Iris pigment epithelial cell (primary cell): ENCODE measurements at places on chromosomes 4 and X.

DNA sequence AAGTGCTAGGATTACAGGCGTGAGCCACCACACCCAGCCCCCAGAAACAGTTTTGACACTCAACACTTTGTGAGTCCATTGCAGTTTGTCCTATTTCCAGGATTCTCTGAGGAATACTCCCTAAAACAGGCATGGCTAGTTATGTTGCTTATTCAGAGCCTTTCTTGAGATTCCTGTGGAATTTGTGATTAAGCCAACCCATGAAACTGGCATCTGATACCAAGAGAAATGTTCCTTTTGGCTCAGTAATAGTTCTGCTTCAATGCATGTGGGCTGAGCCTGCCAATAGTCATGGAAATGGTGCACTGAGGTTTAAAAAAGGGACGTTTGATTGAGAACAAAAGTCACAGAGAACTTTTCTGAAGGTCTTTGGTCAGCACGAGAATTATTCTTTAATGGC, 241.7 kb downstream of the PPP1R2C start:
- no peak for DNase-seq

- no peak for DNase-seq
These were observed 11.0 kb downstream of the BMX start for GRCh38 chrX:15511563-15511962.

GRCh38 chr4:106854569-106855351, 181.4 kb downstream of the DKK2 start:
- peak; percentile 10 for DNase-seq

- DNase-seq = no peak
These were observed 137.5 kb downstream of the BCOR start for GRCh38 chrX:39960219-39960618.

- no peak for DNase-seq
These were observed 219.6 kb downstream of the GRXCR1 start for GRCh38 chr4:43112139-43112538.

DNA sequence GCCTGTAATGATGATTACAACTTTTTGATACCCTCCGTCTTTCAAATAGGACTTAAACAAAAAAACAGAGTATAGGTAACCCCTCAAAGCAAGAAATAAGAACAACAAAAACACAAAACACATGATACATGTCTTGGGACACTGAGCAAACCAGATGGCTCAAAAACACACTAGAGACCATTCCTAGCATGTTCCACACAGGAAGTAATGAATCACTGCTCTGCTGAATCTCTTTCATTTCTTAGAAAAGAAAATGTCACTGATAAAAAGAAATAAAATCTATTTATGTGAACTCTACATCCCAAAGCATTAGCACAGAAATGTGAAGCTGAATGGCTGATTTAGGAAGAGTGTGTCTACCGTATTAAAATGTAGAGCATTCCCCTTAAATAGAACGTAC, 134.5 kb upstream of the IL15 start:
- DNase-seq = peak; percentile 83

- no peak for DNase-seq
These were observed 43.0 kb downstream of the LRP2BP start for GRCh38 chr4:185352741-185353140.

DNA sequence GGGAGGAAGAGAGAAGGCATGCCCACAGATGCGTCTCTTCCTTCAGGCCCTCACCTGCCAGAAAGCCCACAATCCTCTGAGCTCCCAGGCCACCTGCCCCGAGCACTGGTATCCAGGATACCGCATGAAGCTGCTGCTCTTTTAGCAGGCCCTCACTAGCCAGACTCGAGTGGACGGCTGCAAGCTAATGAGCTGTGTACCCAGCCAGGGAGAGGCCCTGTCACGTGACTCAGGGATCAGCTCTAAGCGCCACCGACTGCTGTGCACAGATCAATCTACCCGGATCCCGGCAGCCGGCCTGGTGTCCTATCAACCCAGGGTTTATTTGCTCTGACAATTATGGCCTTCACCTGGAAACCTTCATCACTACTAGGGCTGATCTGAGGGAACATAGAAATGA, 39.0 kb downstream of the BCOR start:
- DNase-seq = no peak

GRCh38 chr4:85773372-85773771, 298.4 kb downstream of the ARHGAP24 start:
- no peak for DNase-seq

DNA sequence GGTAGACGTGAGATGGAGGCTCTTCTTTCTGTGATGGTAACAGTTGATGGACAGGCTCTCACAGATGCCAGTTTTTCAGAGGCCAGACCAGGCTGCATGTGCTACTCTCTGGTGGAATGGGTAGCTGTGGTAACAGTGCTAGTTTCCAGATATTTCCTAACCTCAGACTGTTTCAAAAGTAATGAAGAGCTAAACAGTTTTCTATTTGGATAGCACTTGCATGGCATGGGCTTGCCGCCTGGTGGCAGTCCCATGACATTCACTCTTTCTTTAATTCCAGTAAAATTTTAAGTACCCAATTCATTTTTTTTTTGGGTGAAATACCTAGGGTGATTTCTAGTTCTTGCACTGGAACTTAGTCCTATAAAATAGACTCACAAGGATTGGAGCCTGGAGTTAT, 220.2 kb upstream of the MAD2L1 start:
- DNase-seq = no peak

DNA sequence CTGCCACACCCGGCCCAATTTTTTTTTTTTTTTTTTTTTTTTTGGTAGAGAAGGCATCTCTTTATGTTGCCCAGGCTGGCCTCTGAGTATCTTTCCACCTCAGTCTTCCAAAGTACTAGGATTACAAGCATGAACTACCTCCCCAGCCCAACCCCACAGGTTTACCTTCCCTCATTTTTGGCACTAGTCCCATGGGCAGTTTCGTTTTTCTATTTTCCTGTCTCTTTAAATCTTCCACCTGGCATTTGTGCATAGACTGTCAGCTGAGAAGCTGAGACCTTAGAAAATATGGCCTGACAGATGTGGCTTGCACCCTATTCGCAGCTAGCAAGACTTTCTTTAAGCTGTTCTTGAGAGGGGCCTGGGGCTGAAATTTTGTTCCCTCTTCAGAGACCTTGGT, 27.9 kb downstream of the TNIP2 start:
- no peak for DNase-seq

GRCh38 chrX:134443461-134443860, 16.5 kb upstream of the HPRT1 start:
- no peak for DNase-seq

DNA sequence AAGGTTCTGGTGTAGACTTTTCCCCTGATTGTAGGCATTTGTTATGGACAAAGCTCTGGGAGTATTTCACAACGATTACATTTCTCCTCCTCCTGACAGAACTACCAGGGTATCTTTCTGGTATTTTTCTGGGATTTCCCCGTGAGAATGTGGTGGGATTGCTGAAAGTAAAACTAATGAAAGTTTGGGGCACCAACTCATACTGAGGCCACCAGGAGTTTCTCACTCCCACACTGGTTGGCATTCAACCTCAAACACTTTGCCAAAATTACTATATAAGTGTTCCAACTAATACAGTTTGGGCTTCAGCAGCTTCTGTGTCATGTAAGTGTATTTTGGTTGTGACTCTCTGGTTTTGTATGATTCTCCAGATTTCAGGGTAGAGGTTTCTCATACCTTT, 855.1 kb downstream of the GLUD2 start:
- DNase-seq = no peak

DNA sequence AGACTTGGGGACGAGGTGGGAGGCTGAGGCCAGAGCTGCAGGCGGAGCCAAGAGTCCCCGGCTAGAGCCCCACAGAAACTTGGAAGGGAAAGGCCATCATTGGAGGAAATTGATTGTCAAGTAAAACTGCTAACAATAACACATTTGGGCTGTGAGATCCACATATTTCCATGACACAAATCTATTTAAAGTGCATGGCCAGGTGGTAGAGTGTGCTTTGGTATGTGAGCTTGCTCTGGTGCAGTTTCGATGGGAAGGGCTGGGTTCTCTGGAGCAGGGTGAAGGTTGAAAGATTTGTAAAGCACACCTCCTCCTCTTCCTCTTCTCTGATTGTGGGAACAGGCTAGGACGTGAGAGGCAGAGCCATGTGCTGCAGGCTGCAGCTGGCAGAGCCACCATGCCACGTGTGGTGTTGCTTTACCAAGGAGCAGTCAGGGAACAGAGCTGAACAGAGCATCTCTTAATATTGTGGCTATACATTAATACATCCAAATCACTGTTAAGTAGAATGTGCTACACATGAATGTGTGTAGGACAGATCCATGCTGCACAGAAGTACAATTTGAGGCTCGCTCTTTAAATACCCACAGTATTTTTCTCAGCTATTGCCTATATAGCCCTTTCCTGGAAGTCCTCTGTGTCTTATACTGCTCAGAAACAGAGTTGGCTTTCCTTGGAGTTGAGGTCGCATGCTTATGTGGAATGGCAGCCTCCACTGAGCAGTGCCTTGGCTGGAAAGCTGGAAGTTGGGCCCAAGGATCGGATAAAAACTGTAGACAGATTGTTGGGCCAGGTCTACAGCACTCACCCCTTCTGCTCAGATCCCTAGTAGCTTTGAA, 37.7 kb downstream of the FHDC1 start:
- no peak for DNase-seq

DNA sequence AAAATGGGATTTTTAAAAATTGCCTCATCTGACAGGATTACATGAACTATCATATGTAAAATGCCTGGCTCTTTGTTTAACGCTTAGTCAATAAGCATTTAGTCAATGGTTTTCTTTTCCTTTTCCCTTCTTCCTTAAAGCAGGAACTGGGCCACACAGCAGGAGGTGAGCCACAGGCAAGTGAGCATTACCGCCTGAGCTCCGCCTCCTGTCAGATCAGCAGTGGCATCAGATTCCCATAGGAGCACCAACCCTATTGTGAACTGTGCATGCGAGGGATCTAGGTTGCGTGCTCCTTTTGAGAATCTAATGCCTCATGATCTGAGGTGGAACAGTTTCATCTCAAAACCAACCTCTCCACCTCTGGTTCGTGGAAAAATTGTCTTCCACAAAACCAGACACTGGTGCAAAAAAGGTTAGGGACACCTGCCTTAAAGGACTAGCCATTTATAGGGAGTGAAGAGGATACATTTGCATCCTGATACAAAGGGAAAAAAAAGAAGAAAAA, 306.1 kb downstream of the FBXW7 start:
- DNase-seq = no peak

DNA sequence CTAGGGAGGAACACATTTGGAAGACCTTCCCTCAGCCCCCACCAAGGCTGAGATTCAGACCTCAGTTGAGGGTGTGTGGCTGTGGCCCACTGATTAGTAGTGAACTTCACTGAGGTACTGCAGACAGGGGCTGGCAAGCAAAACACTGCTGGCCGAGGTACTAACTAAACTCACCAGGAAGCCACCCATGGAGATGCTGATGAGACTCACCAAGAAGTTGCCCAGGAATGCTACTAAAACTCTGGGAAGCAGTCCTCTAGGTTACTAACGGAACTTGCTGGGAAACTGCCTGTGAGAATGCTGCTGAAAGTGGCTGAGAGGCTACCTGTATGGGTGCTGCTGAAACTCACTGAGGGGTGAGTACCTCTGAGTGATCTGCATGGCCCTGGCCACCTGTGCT, 372.4 kb upstream of the RPS6KA3 start:
- no peak for DNase-seq

- no peak for DNase-seq
These were observed 50.2 kb downstream of the SMAD1 start for GRCh38 chr4:145531859-145532258.

- DNase-seq = no peak
These were observed 43.9 kb upstream of the KLF3 start for GRCh38 chr4:38620065-38620464.

- no peak for DNase-seq
These were observed 128.2 kb downstream of the CBR4 start for GRCh38 chr4:168881781-168882420.

- peak; percentile 98 for DNase-seq
These were observed 92.0 kb upstream of the TNIP3 start for GRCh38 chr4:121255986-121256750.

GRCh38 chr4:136012220-136012619, 1520.1 kb downstream of the PCDH18 start:
- DNase-seq = peak; percentile 12

DNA sequence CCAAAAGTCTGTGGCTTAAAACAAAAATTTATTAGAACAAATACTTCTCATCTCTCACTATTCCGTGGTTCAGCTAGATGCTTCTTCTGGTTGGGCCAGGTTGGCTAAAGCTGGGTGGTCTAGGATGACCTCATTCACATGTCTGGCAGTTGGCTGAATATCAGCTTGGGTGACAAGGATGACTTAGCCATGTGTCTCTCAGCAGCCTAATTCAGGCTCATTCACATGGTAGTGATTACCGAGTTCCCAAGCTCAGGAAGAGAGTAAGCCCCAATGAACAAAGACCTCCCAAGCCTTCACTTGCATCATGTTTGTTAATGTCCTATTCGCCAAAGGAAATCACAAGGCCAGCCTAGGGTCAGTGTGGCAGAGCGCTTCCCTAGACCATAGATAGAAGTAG, 119.4 kb downstream of the FANCB start:
- DNase-seq = no peak

DNA sequence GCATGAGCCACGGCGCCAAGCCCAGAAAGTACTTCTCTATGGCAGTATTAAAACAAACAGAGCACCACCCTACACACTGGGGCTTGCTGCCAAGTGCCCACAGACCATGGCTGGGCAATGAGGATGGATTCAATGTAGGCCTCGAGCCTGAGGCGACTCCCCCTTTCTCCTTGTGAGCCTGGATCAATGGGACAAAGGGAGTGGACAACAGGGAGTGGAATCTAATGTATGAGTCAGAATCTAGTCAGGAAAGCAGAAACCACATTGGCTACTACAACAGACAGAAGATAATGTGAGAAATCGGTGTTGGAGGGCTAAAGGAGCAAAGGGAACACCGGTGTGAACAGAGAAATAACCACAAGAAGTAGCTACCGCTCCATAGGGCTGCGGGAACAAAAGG, 37.7 kb upstream of the OCIAD2 start:
- no peak for DNase-seq

DNA sequence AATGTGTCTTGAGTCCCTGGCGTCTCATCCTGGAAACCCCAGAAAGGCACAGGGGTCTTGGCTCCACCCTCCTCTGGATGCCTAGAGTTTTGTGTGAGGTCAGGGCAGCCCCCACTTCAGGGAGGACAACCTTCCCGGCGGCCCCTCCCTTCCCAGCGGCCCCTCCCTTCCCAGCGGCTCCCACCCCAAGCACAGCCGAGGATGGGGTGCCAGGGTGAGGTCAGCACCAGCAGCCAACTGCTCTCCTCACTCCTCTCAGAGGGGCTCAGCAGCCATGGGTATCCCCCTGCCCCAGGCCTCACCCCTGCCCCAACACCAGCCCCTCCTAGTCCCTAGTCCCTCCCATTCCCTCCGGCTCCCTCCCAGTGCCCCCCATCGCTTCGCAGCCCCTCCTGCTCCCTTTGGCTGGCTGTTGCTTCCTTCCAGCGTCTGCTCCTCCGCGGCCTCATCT, 17.4 kb downstream of the DGKQ start:
- no peak for DNase-seq
